ENCODE measurements at places on chromosomes 16 and 17.
A peak's percentile ranks its signal among the peaks of the same experiment; 100 is the strongest.

DNA sequence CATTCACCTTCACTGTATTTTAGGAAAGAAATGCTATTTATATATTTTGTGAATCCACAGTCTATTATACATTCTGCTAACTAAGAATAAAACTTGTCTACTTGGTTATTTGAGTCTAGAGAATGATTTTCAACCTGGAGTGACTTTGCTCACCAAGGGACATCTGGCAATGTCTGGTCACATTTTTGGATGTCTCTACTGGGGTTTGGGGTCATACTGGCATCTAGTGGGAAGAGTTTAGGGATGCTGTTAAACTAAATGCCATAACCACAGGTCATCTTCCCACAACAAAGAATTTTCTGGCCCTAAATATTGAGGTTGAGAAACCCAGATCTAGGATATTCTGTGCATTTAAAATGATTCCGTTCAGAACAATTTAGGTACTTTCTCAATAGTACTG, 26.0 kb downstream of the KCNJ16 start:
- DNase-seq: no peak

DNA sequence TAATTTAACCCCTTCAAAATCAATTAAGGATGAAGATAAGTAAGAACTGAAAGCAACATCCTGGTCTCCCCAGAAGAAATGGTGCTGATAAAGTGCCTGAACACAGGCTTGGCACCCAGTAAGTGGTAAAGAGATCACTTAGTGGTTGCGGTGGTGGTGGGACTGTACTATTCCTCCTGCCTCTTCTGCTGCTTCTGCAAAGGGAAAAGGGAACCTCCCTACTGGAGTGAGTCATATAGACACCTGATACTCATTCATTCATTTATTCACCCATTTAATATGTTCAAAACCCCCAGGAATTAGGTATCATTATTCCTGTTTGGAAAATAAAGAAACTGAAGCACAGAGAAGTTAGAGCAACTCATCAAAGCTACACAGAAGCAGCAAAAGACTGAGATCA, 60.6 kb downstream of the CDYL2 start:
- DNase-seq: no peak

GRCh38 chr17:80984749-80985148, 6.9 kb upstream of the CHMP6 start:
- no peak for DNase-seq

- no peak for DNase-seq
These were observed 46.1 kb upstream of the NLK start for GRCh38 chr17:27996202-27997043.

DNA sequence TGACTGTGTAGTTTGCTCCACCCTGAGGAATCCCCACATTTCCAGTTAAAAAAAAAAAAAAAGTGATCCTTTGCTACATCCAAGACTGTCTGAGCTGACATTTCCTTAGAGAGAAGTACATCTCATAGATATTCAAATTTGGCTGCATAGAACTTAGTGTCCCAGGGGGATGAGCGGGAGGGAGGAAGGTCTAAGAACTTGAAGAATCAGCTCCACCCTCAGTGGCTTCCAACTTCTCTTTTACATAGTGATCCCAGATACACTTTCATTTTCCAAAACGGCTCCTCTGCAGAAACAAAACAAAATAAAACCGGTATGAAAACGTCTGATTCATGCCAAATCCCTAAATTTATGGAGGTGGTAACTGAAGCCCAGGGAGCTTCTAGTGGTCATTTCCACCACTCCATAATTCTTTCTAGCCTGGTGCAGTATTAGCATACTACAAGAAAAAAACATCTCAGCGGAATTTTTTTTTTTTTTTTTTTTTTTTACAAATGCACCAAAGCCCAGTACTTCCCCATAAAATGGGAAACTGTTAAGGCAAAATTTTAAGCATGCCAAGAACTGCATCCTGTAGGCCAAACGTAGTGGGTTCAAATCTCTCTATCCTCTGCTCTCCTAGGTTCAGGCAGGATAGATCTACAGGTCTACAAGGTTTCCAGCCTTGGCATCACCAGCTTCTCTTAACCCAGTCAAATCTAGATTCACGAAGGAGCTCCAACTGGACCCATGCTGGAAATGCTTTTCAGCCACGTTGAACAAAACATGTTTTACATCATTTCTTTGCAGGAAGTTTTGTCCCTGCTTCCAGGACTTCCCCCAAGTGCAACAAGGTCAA, 29.3 kb downstream of the MAF start:
- no peak for DNase-seq

DNA sequence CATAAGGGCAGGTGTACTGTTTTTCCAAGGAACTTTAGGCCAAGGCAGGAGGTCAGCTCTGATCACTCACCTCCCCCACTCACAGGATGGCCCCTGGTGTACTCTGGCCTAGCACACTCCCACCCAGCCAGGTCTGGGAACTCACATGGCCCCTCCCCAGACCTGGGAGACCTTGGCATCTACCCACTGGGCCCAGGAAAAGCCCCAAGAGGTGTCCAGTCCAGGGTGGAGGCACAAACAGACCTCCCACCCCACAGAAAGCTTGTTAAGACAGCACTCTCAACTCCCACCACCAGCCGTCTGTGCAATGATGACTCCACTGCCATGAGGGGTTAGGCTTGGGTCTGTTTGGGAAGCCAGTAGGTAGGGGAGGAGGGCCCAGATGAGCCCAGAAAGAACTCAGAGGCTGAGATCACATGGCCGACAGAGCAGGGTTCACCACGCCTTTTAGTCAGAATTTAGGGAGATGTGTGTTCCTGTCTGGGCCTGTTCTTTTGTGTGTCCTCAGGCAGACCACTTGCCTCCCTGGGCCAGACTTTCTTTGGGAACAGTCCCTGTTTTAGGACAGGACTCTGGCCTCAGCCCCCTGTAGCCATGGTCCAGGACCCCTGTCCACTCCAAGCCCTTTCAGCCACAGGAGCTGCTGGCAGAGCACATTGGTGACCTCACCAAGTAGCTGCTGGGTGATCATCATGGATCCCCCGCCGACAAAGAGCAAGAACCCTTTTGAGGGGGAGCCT, 12.1 kb upstream of the CBFB start:
- no peak for DNase-seq

DNA sequence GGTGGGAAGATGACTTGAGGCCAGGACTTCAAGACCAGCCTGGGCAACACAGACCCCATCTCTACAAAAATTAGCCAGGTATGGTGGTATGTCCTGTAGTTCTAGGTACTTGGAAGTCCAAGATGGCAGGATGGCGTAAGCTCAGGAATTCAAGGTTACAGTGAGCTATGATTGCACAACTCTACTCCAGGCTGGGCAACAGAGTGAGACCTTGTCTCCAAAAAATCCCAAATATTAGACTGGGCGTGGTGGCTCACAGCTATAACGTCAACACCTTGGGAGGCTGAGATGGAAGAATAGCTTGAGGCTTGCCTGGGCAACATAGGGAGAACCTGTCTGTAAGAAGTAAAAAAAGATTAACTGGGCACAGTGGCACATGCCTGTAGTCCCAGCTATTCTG, 30.8 kb downstream of the SUZ12 start:
- no peak for DNase-seq

GRCh38 chr16:22938647-22939046, 124.7 kb downstream of the HS3ST2 start:
- DNase-seq: no peak

DNA sequence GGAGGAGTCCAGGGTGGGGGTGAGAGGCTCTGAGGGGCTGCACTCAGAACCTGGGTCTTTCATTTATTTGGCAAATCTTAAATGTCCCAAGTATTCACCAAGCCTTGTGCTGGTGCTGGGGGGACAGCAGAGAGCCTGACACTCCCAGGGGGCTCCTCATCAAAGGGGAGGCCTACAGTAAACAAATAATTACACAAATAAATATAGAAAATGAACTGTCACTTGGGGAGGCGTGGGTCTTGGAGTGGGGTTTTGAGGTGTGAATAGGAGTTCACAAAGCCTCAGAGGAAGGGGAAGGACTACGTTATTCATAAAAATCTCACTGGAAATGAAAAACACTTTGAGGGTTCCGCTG, 15.2 kb upstream of the PRM1 start:
- no peak for DNase-seq

- DNase-seq: no peak
These were observed 182.7 kb downstream of the PRKCB start for GRCh38 chr16:24018485-24018884.

DNA sequence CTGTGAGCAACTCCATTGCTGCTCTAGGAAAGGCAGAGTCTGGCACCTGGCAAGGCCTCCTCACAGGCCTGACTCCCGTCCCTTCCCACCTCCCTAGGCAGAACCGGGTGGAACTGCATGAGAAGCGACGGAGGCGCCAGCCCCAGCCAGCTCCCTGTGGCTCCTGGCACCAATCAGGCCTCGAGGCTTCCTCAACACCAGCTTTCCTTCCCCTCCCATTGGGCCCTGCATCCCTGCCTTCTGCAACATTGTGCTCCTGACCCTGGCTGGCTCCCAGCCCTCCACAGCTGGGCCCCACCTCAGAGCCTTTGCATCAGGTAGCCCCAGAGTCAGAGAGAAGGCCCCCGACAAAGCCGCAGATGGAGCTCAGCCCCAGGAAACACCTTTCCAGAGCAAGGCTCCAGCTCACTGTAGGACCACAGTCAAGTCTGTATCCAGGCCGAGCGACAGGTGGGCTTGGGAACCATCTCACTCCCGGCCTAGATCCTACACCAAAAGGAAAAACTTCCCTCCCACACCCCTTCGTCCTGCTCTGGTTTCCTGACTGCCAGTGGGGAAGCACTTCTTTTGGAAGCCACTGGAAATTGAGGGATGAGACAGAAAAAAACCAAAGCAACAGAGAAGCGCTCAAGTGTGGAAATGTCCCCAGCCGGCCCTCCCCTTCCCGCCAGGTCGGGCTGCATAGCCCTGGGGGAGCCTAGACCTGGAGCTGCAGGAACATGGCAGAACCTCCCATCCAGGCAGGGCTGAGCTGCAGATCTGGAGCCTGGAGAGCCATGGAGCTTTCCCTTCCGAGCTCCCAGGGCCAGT, 31.0 kb downstream of the LRRC75A start:
- DNase-seq: no peak

GRCh38 chr16:85329059-85329812, 217.0 kb upstream of the CIBAR2 start:
- no peak for DNase-seq

GRCh38 chr16:85146922-85147651, 34.8 kb upstream of the CIBAR2 start:
- no peak for DNase-seq

- no peak for DNase-seq
These were observed 146.4 kb downstream of the SOCS1 start for GRCh38 chr16:11109566-11109965.

GRCh38 chr16:80804056-80804525, 307 bp downstream of the CDYL2 start:
- peak; percentile 27 for DNase-seq

DNA sequence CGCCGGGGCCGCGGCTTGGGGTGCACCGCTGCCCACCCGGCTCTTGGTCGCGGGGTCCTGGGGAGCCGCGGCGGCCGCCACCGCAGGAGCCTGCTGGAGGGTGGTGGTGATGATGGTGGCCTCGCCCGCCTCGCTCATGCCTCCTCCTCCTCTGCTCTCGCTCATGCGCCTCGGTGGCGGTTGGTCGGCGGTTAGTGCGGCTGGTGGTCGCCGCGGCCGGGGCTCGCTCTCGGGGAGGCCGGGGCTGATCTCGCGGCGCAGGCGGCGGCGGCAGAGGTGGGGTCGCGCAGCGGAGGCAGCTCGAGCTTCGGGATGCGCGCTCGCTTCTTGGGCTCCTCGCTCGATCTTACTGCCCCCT, 41.6 kb downstream of the AHSP start:
- no peak for DNase-seq

- DNase-seq: no peak
These were observed 9.8 kb downstream of the LGALS9 start for GRCh38 chr17:27640790-27641189.

- no peak for DNase-seq
These were observed 12.2 kb upstream of the ZNF594 start for GRCh38 chr17:5203908-5204294.

GRCh38 chr16:85759136-85759535, 8.2 kb upstream of the C16orf74 start:
- DNase-seq: no peak
